BJ (cell line): ENCODE measurements at places on chromosomes 13 and 19. TPM values are rescaled to one million over a fixed set of nuclear protein-coding genes. Genes with fewer than 3 reads are reported as not detected.

DNA sequence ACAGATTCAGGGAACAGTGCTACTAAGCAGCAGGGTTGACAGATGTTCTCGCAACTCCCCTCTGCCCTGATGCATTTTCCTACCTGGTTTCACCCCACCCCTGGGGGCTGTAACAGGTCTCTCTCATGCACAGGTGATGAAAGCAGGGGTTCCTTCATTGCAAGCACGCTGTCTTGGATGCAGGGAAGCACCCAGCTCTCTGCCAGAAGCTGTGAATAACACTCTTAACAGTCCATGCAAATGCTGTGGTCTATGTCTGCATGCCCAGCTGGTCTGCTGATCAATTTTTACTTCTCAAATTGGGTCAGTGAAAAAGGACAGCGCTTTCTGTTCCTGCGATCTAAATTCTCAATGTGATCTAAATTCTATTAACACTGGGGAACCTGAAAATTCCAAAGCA, 246.3 kb upstream of the TSHZ3 start:
- DNase-seq: no peak

The HSD17B14 gene
- 7.4 and 7.6 TPM in 2 replicates for polyA plus RNA-seq

The ISOC2 gene
- polyA plus RNA-seq: 93.8 and 123 TPM in 2 replicates

DNA sequence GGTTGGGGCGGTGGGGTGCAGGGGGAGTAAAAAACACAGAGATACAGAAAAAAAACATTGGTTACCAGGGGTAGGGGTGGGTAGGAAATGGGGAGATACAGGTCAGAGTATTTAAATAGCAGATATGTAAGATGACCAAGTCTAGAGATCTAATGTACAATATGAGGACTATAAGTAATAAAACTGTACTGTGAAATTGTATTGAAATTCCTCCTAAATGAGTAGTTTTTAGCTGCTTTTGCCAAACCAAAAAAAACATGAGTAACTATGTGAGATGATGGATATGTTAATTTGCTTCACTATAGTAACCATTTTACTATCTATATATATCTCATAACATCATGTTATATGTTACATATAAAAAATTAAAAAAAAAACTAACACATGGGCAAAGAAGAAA, 29.6 kb downstream of the VWA8 start:
- no peak for DNase-seq

The CEACAM3 gene
- not detected in 2 replicates for polyA plus RNA-seq

- no peak for DNase-seq
Measured at GRCh38 chr13:52842441-52842840, 6.0 kb downstream of the PCDH8 start.

The PRSS57 gene
- polyA plus RNA-seq: not detected in 2 replicates

The GRK1 gene
- polyA plus RNA-seq: 0.02 TPM in 1 of 2 replicates, not detected in the other

The PLVAP gene
- polyA plus RNA-seq: not detected in 2 replicates

DNA sequence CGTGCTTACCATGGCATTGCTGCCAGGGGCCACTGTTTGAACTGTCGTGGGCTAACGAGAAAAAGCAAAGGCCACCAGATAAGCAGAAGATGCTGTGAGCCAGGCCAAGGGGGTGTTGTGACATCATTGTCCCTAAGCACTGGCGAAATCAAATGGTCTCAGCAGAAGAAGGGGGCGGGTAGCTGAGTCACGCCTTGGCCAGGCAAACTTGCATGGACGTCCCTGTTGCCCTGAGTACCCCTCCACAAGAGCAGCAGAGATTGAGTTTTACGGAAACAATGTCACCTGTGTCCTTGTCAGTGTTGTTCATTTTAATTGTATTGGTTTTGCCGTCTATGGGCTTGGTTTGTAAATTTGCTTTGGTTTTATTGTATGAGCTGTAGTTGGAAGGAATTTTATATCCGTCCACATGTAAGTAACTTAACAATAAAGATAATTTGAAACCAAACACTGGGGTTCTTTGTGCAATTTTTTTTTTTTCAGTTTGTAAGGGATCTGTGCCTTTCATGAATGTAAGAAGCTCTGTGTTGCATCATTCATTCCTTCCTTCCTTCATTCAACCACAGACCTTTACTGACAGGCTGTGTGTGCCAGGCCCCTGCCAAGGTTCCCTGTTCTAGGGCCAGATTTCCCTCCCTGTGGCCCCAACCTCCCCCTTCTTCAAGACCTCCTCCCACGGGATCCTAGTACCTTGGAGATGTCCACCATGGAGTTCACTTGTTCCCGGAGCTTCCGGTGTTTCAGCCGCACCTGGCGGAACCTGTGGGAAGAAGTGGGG, 12.3 kb downstream of the KCNN4 start:
- DNase-seq: no peak

GRCh38 chr13:24747248-24748060, 16.5 kb upstream of the RNF17 start:
- no peak for DNase-seq

- DNase-seq: no peak
Measured at GRCh38 chr19:2171349-2172145, 7.8 kb downstream of the DOT1L start.

DNA sequence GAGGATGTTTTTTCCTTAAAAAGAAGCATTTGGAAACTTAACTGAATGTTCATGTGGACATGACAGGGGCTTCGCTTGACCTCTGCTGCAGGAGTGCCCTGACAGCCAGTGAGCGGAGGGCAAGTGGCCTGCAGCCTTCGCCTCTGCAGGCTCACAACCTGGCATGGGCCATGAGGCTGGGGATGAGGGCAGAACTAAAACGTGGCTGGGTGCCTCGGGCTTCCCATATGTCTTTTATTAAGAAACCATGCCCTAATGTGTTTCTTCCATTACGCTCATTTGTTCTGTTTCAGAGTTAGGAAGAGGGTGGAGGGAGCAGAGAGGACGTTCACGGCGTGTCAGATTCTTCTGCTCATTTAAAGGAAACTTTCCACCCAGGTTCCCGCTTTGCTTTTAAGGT, 2.9 kb downstream of the ARHGEF7 start:
- no peak for DNase-seq

DNA sequence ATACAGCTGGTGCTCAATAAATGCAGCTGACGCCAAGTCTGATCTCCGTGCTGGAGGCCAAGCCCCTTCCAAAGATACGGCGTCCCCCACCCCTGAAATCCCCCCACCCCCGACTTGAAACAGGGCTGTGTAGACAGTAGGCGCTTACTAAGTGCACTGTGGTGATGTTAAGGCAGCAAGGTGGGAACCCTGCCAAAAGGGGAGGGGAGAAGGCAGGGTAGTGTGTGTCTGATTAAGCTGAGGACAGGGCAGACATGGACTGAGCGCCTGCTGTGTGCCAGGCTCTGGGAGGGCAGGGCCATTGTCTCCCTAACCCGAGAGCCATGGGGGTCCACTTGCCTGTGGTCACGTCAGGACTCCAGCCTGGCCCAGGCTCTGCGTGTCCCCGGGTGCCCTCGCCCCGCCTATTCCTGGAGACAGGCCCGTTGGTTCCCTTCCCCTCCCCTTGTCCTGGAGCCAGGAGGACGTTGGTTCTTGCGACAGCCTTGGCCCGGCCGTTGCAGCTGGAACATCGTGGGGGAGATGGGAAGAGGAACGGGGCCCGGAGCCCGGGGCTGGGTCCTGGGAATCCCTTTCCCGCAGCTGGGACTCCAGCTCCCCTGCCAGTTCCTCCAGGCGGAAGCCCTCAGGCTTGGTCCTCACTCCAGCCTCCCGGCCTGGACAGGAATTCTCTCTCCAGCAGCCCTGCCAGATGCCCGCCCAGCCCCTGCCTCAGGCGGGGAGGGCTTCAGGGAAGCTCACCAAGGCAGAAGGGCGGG, 1.7 kb upstream of the ELANE start:
- DNase-seq: peak; percentile 75

DNA sequence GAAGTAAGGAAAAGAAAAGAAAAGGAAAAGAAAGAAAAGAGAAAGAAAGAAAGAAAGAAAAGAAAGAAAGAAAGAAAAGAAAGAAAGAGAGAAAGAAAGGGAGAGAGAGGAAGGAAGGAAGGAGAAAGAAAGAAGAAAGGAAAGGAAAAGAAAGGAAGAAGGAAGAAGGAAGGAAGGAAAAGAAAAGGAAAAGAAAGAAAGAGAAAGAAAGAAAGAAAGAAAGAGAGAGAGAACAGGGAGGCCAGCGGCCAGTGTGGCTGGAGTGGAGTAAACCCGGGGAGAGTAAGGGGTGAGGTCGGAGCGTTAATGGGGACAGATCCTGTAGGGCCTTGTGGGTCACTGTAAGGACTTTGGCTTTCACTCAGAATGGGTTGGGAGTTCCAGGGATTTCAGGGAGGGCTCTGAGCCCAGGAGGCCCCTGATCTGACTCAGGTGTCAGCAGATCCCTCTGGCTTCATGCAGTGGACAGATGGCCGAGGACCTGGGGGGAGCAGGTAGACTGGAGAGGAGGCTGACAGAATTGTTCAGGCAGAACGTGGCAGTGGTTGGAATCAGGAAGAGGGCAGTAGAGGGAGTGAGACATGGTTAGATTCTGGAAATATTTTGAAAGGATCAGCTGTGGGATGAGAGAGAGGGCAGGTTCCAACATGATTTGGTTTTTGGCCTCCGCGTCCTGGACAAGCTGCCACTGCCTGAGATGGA, 19.8 kb upstream of the FXYD3 start:
- DNase-seq: no peak

The SIGLEC8 gene
- not detected in 2 replicates for polyA plus RNA-seq

The GGN gene
- 0.44 and 0.64 TPM in 2 replicates for polyA plus RNA-seq

- DNase-seq: peak; percentile 4
Measured at GRCh38 chr13:97600458-97601075, 166.6 kb downstream of the RAP2A start.
